Activated T-cell treated with anti-CD3 and anti-CD28 coated beads, Interleukin-2, amount 50 U/mL, for 4 hours (primary cell): ENCODE measurements at places on chromosomes 2 and 18. TPM values are rescaled to one million over a fixed set of nuclear protein-coding genes. Genes with fewer than 3 reads are reported as not detected.

DPY30 gene
- total RNA-seq: 66.1 TPM

GAD1 gene
- total RNA-seq: 2.6 TPM

RIT2 gene
- total RNA-seq: not detected

B3GNT7 gene
- 0.46 TPM for total RNA-seq

DYSF gene
- 0.87 TPM for total RNA-seq

ERMN gene
- 0.81 TPM for total RNA-seq

BARD1 gene
- 12.3 TPM for total RNA-seq

SCYGR4 gene
- total RNA-seq: not detected

MOGAT1 gene
- total RNA-seq: not detected

ERBB4 gene
- not detected for total RNA-seq

CREG2 gene
- not detected for total RNA-seq
